NCI-H187 treated with DMSO at 0.1 percent for 48 hours (cell line): ENCODE measurements at places on chromosomes 11 and 22.

DNA sequence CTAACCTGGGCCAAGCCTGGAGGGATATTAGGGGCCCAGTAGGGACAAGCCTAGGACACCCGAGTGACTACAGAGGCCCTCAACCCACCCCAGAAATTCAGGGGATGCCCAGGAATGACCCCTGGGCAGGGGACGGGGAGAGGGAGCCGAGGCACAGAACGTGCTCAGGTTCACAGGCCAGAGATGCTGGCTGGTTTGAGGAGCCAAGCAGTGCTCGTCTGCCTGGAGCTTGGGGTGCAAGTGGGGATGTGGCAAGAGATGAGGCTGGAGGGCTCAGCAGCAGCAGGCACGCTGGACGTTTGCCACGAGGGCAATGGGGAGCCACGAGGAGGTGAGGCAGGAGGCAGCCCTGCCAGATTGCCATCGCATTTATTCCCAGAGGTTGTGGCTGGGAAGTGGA is 34.0 kb upstream of the EMID1 start:
- no peak for DNase-seq

DNA sequence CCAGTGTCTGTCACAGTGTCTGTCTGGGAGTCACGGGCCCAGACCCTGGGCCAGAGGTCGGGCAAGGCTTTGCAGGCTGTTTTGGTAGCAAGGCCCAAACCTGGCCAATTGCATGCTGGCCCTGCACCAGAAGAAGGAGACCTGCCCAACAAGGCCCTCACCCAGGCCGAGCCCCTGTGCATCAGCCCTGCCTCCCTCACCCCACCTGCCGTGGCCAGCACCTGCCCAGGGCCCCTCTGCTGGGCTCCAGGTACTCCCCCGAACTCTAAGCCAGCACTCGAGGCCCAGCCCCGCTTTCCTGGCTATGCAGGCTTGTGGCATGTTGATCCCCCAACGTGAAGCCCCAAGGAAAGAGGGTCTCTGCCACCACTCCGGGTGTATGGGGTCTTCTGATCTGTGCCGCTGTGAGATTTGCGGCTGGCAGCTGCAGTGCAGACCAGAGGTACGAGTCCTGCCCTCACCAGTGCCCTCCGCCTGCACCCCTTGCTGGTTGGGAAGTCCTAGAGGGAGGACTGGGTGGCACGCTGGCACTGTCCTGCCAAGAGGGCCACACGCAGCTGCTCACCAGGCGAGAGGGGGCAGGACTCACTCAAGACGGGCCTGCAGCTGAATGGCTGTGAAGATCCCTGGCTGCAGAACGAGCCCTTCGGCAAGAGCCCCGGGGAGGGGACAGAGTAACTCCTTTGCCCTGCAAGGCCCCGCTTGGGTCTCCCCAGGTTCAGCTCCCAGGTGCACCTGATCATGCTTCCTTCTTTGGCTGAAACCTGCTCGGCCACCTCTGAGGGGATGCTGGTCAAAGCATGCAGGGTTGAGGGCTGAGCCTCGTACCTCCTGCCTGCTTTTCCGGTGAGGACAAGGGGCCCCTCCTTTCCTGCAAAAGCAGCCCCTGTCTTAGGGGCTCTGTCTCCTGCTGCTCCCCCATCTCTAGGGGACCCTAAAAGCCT is 6.7 kb upstream of the SEPTIN5 start:
- no peak for DNase-seq

DNA sequence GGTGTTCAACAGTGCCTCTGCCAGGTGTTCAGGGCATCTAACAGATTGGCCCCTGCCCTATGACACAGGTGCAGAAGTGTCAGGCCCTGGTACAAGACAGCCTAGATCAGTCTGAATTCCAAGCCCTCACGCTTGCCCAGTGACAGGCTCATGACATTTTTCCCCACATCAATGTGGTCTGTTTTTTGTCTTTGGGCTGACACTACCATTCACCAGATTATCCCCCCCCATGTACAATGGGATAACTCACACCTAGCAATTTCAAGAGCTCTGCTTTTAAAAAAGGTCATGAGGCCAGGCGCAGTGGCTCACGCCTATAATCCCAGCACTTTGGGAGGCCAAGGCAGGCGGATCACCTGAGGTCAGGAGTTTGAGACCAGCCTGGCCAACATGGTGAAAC is 155.5 kb upstream of the PITPNB start:
- DNase-seq, result no peak

DNA sequence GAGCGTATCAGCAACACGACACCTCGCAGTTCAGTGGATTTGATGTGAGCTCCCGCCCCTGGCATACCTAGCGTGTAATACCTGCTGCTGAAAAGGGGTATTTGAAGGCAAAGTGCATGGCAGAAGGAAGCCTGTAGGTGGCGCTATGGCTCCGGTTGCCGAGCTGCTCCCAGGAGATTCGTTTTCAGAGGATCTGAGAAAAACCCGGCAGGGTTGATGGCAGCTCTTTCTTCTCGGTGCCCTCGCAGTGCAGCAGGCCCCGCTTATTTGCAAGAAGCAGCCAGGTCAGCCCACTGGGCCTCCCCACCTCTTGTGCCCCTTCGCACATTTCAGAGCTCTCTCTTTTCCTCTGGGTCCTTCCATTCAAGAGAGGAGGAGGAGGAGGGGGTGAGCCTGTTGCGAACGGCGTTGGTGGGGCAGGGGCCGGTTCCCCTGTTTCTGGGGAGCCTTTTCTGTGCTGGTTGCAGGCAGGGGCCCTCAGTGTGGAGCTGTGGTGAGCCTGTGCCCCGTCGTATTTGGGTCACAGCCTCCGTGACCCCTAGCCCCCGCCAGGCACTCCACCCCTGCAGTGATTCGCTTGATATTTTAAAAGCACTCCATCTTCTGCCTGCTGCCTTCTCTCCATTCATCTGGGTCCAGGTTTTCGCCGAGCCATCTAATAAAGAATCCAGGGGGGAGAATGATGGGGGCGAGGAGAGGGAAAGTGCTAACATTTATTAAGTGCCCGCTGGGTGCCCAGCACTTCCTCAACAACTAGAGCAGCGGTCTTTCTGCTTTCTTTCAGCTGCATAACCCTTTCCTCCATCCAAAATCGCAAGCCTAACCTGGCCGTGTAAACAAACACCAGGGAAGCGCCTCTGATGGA is 85.3 kb upstream of the SYT13 start:
- DNase-seq, result peak; percentile 67

DNA sequence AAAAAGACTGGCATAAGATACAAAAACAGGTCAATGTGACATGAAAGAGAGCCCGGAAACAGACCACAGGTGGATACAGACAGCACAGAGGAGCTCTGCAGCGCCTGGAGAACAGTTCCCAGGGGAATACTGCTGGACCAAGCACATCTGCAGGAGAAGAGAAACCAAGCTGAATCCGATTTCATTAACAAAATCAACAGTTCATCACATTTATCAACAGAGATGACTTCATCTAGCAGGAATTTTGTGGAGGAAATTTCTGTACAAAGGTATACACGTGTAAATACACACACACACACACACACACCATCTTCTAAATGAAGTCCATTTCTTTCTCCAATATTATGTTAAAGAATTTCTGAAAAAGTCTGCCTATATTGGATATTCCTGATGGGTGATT is 17.1 kb downstream of the YPEL1 start:
- no peak for DNase-seq

GRCh38 chr11:46252373-46252914 is 25.0 kb upstream of the CREB3L1 start:
- DNase-seq, result no peak

DNA sequence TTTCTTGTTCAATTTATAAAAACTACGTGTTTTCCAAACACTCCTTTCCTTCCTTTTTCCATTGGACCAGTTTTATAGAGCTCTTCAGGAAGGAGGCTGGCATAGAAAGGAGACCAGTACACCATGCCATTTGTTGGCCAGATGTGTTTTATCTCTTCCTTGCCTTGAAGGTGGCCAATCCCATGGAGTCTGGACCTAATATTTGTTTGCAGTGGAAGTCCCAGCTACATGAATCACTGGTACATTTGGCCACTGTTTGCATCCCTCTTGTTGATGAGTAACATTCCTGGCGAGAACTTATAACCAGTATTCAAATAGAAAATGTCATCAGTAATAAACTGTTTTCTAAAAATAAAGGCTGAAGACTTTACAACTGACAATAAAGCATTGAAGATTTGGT is 110.2 kb downstream of the ANO3 start:
- no peak for DNase-seq

DNA sequence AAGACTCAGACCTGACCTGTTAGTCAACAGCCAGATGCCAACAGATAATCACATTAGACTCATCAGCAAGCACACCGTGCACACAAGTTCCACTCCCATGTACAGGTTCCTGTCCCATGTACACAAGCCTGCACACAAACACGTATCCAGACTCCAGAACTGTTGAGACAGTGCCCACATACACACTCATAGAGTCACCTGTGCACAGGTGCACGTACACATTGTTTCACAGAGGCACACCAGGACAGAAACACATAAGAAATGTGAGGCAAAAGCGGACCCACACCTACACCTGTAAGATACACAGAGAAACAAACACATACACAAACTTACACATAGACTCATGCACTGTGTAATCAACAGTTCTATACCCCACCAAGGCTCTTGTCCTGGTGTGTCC is 2.7 kb upstream of the ZNF74 start:
- DNase-seq, result no peak

- no peak for DNase-seq
Measured at GRCh38 chr11:6152126-6152525, 18.0 kb downstream of the OR52B2 start.

- no peak for DNase-seq
Measured at GRCh38 chr22:43227239-43227630, 40.3 kb upstream of the TTLL12 start.

GRCh38 chr11:118604566-118604965 is 2.8 kb upstream of the PHLDB1 start:
- DNase-seq, result no peak

DNA sequence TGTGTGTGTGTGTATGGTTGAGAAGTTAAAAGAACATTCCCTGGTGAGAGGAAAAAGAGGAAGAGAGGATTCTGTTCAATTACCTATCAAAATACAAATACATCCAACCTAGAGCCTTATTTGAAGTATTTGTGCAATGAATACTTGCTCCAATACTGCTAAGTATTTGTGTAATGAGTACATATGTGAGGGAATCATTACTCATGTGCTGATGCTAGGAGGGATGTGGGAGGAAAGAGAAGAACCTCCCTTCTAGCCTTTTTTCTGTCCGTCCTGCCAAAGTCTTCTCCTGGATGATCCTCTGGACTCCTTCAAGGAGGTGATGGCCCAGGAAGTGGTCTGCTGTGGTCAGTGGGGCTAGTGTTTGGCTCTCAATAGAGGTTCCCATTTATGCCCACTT is 36.0 kb upstream of the ACCSL start:
- DNase-seq, result no peak

DNA sequence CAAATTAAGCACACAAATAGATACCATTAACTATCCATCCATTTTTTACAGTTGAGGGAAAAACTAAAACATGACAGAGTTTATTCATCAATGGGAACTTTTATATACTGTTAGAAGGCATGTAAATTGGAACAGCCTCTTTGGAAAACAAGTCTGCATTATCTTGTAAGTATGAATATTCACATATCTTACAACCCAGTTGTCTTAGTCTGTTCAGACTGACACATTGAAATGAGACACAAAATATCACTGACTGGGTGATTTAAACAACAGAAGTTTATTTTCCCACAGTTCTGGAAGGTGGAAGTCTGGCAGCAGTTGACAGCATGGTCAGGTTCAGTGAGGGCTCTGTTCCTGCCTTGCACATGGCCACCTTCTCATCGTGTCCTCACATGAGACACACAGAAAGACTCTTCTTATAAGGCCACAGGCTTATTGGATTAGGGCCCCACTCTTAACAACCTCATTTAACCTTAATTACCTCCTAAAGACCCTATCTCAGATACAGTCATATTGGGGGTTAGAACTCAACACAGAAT is 5.4 kb upstream of the EIF3F start:
- DNase-seq, result no peak

DNA sequence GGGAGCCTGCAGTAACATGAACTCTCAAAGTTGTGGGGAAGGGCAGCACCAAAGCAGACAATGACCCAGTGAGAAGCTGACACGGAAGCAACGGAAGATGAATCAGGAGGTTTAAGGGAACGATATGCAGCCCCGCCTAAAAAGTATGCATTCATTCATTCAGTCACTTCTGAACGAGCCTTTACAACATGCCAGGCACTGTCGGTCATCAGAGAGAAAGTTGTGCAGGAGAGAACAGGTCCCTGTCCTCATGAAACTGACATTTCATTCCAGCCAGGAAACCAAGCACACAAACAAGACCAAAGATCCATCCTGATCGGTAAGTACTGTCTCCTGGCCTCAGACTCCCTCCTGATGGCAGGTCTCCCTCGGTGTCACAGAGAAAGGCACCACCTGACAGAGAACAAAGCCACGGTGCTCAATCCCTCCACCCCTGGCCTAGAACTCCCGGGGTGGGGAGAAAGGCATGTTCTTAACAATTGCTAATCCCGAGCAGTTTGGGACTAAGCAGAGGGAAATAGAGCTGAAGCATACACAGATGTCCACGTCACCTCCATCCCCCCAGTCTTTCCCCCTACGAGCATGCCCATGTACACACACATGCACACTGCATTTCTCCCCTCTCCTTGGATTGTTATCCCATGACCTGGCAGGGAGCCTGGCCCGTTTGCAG is 49.3 kb downstream of the LRFN4 start:
- no peak for DNase-seq

GRCh38 chr11:68053117-68053516 is 14.3 kb downstream of the TCIRG1 start:
- no peak for DNase-seq

GRCh38 chr11:126118806-126119205 is 56.1 kb upstream of the CDON start:
- DNase-seq, result no peak

GRCh38 chr11:20161923-20162744 is 1.9 kb upstream of the DBX1 start:
- DNase-seq, result no peak

- no peak for DNase-seq
Measured at GRCh38 chr11:23866641-23867040, 630.2 kb upstream of the LUZP2 start.

- no peak for DNase-seq
Measured at GRCh38 chr22:50306753-50307749, at the start of gene PLXNB2. PLXNB2 (minus strand) TSS chr22:50307646; CDS start chr22:50290584, 17,062 bp downstream.

DNA sequence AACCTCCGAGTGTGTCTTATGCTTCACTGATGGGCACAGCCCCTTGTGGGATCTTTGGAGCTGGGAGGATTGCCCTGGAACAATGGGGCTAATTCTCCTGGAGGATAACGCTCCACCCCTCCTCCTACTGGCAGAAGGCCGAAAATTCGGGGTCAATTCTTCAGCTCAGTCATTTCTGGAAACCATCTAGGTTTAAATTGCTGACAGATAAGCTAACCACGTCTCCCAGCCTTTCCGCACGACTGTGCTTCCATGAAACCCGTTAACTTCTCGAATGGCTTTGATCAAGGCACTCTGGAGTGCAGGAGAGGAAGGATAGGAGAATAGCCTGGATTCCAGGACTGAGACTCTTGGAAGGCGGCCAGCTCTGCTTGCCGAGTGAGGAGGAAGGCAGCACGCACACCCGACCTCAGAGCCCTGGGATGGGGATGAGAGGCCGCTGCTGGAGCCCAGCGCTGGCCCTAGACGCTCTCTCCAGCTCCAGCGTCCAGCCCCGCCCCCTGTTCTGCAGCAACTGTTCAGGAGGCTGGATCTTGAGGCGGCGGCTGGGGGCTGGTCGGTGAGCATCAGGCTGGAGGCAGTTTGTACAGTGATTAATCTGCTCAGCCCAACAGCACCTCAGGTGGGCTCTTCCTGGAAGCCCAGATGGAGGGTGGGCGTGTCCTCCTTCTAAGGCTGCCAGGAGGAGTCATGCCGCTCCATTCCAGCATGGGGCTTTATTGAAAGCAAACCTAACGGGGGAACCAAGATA is 176.7 kb upstream of the NCAM1 start:
- DNase-seq, result no peak
